NCI-H1417 (cell line): ENCODE measurements at places on chromosomes 3 and 15.

DNA sequence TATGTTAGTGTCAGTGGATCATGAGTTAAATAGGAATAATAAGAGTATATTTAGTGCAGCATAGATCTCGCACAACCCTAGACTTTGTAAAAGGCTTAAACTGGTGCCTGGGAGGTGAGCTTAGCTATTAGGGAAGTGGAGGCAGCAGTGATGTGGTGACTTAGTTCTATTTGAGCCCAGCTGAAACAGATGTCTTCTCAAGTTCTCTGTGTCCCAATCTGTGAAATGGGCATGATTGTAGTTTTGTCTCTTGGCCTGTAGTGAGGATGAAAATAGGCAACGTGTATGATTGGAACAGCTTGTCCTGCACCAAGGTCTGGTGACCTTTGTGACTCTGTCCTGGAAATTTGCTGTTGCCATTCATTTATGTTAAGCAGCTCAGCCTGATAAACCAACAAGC, 34.7 kb downstream of the EBLN2 start:
- DNase-seq: no peak

DNA sequence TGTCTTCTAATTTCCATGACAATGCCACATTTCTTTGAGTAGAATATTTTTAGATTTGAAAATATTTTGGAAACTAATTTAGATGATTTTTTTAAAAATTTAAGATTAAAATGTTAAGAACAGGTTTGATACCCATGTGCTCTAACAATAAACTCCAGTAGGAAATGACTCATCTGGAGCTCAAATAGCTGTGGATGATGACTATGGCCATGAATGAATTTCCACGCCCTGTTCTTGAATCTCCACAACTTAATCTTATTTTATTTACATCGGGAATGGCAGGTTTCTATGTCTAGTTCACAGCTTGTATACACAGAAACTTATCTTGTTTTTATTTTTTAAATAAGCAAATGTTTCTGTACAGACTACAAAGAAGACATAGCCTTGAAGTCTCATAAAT, 726.8 kb downstream of the NAALADL2 start:
- no peak for DNase-seq

GRCh38 chr3:53729159-53729558, 117.1 kb downstream of the CHDH start:
- no peak for DNase-seq

GRCh38 chr15:52480990-52481389, 47.7 kb downstream of the MYO5A start:
- DNase-seq: no peak

- no peak for DNase-seq
Measured at GRCh38 chr3:98805571-98805970, 42.4 kb downstream of the ST3GAL6 start.

DNA sequence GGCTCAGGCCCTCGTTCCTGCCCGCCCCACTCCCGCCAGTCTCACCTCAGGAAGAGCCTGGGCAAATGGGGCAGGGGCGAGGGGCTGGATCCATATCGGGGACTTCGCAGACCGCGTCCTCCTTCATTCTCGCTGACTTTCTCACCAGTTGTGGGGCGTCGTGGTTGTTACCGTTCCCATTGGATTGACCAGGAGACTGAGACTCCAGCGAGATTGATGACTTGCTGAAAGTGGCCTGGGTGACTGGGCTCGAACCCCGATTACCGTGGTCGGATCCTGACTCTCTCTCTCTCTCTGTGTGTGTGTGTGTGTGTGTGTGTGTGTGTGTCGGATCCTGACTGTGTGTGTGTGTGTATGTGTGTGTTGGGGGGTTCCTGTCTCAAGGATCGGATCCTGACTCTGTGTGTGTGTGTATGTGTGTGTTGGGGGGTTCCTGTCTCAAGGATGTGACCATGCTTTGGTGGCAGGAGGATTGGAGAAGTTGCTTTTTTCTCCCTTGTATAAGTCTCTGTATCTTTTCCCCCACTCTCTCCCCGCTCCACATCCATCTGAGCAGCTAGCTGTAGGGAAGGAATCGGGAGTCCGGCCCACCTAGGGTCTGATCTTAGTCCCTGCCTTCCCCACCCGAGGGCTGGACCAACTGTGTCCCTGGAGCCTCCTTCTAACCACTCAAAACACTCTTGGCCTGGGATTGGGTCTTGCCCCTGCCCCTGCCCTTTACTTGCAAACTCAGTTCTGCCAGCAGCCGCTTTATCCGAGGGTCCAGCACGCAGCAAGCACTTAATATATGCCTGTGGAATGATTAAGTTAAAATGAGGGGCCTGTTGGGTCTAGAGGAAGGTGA, 603 bp downstream of the PLEKHO2 start:
- peak; percentile 36 for DNase-seq

GRCh38 chr3:53109190-53109589, 21.0 kb downstream of the RFT1 start:
- no peak for DNase-seq

GRCh38 chr15:77853008-77853328, 220.3 kb upstream of the LINGO1 start:
- DNase-seq: no peak

DNA sequence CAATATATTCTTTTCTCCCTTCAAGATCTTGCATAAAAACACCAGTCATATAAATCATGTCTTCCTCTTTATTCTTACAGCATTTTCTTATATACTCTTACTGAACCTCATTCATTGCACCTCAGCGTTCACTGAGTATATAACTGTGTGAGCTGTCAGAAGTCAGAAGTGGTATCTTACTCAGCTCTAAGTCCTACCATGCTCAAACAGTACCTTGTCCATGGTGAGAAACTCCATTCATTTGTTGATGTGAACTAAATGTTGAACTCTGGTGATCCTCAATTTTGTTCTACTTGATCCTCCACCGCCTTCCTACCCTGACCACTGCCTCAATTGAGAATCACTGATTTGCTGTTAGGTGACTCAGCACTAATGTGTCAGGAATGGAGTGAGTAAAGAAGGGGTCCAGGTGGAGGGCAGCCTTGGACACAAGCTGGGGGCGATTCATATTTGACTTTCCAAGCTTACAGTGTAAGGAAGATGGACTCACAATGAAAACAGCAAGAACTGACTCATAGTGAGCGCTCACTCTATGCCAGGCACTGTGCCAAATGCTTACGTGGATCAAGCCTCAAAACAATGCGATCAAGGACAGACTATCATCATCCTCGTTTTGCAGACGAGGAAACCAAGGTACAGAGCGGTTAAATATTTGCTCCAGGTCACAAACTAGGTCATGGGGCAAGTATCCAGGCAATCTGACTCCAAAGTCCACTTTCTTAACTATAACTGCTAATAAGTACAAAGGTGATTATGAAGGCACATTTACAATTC, 13.5 kb upstream of the ZFYVE19 start:
- DNase-seq: no peak
